Fibroblast of skin of back (primary cell): ENCODE measurements at places on chromosomes 12 and 14.

GRCh38 chr12:77299001-77299400 is 233.6 kb upstream of the E2F7 start:
- no peak for DNase-seq

DNA sequence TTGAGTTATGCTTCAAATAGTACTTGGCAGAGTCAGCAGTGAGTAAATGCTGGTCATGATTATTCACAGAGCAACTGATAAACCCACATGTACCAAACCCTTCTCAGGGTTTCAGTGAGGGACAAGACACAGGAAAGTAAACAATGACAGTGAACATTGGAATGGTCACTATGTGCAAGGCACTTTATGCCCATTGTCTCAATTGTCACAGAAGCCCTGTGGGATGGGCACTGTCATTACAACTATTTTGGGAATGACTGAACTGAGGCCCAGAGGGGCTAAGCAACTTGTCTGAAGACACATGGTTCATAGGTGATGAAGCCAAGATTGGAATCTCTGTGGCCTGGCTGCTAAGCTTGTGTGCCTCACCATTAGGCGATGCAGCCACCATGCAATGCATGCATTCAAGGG is 238.5 kb downstream of the RBM19 start:
- peak; percentile 97 for DNase-seq

DNA sequence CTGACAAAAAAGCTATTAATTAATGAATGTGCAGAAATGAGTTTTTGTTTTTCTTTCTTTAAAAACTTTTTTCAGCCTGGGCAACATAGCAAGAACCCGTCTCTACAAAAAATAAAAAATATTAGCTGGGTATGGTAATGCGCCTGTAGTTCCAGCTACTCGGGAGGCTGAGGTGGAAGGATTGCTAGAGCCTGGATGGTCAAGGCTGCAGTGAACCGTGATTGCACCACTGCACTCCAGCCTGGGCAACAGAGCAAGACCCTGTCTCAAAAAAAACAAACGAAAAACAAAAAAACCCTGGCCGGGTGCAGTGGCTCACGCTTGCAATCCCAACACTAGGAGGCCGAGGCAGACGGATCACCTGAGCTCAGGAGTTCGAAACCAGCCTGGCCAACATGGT is 7.9 kb downstream of the GIT2 start:
- no peak for DNase-seq

DNA sequence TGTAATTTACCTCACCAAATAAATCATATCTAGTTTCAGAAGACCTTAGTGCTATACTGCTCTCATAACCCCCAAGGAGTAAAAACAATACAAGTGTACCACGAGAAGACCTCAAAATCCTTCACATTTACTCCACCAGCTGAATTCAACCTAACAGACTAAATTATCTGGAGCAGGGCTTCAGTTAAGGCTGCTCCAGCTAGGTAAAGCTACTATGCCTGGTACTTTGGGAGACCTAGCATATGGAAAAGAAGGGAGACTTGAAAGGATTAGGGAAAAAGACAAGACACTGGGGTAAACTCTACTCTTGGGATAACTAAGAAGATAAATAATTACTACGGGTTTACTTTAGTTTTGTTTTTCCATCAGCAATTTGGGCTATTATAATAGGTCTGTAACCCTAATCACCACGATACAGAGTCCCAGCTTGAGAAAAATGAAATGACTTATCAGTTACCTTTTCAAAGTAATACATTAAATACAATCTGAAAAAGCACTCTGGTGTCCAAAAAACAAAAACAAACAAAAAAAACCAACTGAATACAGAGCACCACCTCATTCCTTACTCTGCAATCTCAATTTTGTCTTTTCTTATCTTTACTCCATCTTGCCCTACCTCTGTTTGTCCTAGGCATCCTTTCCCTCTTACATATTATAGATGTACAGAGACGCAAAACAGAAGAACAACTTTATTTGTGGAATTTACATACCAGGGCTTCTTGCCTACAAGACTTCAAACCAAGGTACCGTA is 2.1 kb downstream of the EML5 start:
- no peak for DNase-seq

DNA sequence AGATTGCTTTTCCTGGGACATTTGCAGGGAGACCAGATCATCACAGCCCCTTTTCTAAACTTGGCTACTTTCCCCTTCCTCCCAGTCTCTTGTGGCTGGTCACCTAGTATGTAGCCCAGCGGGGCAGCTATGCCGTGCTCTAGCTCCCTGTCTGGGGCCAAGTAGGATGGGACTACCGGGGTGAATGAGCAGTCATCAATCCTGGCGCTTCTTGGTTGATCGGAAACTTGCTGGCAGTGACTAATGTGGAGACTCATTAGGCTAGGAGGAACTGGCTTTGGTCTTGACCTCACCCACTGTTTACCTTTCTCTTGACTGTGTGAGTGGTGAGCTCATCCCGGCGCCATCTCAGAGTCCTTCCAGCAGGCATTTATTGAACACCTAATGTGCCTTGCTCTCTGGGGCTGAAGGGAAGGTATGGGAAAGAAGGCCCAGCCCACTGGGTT is 15.9 kb downstream of the PLEKHG3 start:
- peak; percentile 95 for DNase-seq
